ENCODE measurements at places on chromosomes 6 and 20.

DNA sequence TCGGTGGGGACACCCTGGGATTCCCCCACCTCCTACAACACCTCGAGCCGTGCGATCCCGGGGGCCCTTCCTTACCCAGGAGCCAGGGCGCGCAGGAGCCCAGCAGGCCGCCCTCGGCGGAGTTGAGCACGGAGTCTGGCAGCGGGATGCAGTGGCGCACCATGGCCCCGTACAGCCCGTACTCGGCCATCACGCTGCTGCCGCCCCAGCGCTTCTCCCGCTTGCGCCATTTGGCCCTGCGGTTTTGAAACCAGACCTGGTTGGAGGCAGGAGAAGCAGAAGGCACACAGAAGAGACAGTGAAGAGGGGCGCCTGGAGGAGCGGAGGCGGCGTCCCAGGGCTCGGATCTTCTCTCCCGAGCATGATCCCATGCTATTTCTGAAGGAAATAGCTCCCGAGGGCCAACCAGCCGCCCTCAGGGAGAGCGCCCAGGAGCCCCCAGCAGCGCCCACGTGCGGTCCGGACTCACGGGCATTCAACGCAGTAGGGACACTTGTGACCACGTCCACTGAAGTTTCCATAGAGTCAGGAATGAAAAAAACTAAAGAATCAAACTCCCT, 4.3 kb downstream of the VSX1 start:
- DNase-seq, result no peak

- DNase-seq, result no peak
These were observed 24.8 kb downstream of the E2F3 start for GRCh38 chr6:20426177-20427082.

DNA sequence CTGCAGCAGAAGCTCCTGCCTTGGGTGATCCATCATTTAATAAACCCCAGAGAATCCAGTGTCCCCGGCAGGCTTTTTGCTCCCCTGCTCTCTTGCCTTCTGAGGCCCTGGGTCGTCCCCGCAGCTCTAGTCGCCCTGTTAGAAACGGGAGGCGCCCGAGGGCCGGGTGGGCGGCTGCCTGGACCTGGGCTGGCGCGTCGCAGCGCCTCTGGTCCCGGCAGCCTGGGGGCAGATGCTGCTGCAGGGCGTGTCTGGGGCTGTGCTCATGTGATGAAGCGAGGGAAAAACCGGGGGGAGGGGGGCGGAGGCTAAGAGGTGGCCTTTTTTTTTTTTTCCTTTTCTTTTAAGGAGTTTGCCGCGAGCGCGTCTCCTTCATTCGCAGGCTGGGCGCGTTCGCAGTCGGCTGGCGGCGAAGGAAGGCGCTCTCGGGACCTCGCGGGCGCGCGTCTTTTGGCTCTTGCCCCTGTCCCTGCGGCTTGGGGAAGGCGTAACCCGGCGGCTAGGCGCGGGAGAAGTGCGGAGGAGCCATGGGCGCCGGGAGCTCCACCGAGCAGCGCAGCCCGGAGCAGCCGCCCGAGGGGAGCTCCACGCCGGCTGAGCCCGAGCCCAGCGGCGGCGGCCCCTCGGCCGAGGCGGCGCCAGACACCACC, 394 bp downstream of the AKAP12 start:
- DNase-seq, result peak; percentile 26

GRCh38 chr6:147586044-147586443, 77.6 kb downstream of the SAMD5 start:
- no peak for DNase-seq

DNA sequence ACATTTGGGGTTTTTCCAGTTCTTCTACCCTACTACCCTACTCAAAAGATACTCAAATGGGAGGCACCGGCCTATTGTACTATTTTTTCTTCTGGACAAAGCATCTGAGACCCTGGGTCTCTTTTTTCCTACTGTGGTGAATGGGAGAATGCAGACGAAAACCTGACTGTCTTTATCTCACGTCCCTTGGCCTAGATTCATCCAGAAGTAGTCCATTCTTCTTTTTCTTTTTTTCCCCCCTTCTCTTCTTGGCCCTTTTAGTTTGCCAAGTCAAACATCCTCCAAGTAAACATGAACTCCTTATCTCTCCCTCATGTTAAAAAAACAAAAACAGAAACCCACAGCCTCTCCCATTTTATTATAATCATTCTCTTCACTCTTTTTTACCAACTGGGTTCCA, 8.7 kb upstream of the ILRUN start:
- no peak for DNase-seq

GRCh38 chr6:43101497-43101896, 25.4 kb downstream of the PTK7 start:
- DNase-seq, result no peak

DNA sequence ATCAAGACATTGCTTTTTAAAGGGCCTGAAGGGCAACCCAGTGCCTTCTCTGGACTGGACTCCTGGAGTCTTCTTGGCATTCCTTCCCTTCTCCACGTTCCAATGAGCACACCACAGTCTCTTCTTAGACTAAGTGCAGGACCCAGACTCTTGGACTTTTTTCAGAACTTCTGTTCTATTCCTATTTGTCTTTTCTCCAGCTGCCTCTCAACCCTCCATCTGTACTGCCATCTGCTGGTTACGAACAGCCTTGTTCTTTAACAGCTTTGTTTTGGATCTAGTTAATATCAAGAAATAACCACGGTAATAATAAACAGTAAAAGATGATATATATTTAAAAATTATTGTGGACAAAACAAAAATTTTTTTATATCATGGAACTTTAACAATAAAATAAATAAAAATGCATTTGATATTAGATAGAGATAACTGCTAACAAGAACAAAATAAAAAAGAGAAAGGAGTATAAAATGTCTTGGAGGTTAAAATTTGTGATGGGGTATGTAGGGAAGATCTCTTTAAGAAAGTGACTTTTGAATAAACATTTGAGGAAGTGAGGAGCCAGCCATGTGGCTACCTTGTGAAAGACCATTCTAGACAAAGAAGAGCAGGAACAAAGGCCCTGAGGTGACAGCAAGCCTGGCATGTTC, 105.1 kb upstream of the HCRTR2 start:
- no peak for DNase-seq

GRCh38 chr20:51365670-51366069, 176.8 kb downstream of the NFATC2 start:
- no peak for DNase-seq

DNA sequence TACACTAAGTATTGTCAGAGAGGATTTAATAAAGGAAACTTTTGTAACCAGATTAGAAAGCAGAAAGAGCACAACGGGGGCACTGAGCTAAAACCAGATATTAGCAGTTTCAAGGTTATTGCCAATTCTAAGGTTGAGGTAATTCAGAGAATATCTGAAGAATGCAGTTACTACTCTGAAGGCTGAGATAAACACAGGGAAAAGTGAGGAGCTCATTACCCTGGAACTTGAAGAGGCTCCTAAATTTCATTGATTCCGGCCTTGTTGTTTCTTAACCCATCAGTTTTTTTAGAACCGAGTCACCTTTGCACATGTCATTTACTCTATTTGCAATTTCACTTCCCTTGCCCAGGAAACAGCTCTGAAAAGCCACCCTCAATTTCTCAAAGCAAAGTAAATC, 72.4 kb upstream of the BTBD3 start:
- DNase-seq, result no peak

- DNase-seq, result peak; percentile 93
These were observed 4.6 kb downstream of the TP53TG5 start for GRCh38 chr20:45373353-45374100.

- peak; percentile 47 for DNase-seq
These were observed 139.1 kb downstream of the KIF16B start for GRCh38 chr20:16434062-16434664.

- peak; percentile 21 for DNase-seq
These were observed 107.8 kb downstream of the ZFP64 start for GRCh38 chr20:52083627-52084232.

DNA sequence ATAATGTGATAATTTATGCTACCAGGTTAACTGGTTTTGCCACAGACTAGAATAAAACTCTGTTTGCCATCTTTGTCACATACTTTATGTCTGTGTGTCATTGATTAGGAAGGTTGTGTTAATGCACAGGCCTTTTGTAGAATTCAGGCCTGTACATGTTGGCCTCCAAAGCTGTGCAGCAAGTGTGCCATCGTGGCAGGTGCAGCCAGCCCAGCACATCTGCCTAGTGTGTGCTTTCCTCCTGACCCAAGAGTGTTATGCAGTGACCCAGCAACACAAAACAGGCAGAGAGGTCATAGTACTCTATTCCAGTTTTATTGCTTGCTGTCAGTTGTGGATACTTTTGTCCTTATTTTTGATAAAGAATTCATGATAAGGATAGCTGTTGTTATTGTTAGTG, 3.7 kb downstream of the MAP3K4 start:
- DNase-seq, result no peak

- DNase-seq, result no peak
These were observed 34.2 kb upstream of the TBXT start for GRCh38 chr6:166201878-166202277.

DNA sequence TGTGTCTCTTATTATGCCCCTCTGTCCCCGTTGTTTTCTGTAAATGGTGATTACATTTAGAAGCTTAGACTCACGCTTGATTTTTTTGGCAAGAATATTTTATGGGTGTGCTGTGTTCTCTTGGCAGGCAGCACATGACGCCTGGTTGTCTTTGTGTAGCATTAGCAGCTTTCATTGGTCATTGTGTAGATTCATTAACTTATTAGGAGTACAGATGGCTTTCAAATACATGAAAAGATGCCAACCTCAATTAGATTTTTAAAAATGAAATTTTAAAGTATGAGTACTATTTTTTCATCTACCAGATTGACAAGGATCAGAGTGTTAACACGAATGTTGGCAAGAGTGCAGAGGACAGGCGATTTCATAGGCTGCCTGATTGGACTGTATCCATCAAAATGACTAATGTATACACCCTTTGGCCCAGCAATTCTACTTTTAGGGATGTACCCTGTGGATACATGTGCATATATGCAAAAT, 15.2 kb downstream of the COX4I2 start:
- DNase-seq, result no peak

- DNase-seq, result no peak
These were observed 98.5 kb downstream of the ARMC2 start for GRCh38 chr6:108946695-108947094.

DNA sequence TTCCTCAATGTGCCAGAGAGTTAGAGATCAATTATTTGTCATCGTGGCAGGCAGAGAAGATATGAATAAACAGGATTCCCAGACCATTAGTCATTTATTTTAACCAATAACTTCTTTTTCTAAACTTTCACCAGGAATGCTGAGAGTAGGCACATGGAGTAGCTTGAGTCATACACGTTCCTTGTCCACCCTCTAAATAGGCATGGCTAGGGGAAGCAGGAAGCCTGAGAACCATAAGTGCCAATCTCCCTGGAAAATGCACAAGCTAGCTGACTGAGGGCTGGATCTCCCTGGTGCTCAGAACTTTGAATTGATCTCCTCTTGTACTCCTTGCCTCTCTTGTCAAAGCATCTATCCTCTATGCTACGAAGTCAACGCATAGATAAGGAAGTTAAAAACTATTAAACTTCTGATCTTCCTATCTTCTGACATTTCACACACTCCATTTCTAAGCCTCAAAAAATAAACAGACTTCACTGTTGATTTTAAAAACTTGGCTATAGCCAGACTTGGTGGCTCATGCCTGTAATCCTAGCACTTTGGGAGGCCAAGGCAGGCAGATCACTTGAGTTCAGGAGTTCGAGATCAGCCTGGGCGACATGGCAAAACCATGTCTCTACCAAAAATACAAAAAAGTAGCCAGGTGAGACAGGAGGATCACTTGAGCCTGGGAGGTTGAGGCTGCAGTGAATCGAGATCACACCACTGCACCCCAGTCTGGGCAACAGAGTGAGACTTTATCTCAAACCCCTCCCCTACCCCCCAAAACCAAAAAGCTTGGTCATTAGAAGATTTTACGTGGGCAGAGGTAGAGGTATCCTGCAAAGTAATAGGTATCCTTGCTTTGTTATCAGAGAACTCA, 11.8 kb downstream of the ADTRP start:
- DNase-seq, result no peak

DNA sequence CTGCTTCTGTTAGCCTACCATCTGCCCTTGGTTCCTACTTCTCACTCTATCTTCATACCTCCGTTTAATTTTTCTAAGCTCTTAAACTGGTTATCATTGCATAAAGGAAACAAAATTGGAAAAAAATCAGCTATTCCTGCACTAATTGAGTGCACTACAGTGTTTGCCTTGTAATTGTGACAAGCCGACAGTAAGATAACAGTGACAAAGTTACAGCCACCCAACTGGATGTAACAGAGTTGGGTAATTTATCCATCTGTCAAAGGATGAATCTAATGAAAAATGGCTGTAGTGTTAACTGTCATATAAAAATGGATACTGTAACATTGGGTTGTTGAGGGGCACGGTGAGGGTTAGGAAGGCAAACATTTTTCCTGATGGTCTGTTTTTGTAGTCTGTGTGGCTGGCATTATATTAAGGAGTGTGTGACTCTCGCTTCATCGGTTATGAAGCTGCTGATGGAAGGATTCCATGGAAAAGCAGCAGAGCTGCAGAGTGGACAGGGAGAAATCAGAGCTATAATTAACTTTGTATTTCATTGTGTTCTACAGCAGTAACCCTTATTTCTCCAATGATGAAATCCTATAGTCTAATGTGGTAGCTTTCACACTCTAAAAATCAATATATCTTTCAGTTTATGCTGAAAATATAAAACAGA, 12.7 kb downstream of the PBOV1 start:
- DNase-seq, result no peak

DNA sequence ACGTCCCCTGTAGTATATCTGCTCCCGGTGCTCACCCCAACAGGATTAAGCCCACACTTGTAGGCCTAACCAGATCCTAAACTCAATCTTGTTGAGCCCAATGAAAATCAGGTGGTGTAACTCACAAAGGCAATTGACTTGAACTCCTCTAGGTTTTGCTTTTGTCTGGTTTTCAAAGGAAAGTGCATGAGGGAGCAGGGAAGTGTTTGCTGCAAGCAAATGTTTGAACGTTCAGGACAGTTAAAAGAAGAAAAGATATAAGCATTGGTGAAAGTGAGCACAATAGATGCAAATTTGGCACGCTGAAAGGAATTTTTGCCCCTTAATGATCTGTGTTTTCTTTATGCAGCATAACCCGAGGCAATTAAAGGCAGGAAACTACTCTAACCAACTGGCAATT, 212.6 kb downstream of the PLCB1 start:
- DNase-seq, result no peak

- no peak for DNase-seq
These were observed 8.1 kb upstream of the BPI start for GRCh38 chr20:38295811-38296210.

- DNase-seq, result no peak
These were observed 115.1 kb upstream of the MAP3K7 start for GRCh38 chr6:90701926-90702325.

Measured in stimulated activated CD4-positive, alpha-beta T cell treated with anti-CD3 and anti-CD28 coated beads, Interleukin-4, amount 100 ng/mL, for 1 hour (primary cell).